ENCODE measurements at places on chromosomes 1 and 21.

DNA sequence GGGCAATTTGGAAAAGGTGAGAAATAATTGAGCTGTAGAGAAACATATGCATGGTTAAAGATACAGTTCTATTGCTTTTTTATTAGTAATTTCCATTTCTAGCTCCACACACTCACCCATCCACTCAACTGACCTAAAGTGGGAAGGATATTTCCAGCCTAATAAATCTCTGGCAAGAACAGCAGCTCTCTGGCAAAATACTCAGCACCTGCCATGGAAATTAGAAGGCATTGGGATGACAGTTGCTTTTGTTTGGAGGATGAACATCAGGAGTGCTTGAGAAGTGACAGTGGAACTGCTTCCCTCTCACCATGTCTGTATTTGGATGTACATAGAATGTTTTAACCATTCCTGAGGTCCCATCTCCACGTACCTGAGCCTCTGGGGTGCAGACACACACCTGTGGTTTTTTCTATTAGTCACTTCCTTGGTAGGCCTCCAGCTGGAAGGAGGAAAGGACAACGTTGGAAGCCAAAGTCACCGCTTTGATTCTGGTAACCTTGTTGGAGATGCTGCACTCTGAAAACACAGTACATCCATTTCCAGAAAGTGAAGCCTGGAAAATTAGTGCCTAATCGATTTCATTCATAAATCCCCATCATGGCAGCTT lies 62.3 kb upstream of the RUNX1 start:
- DNase-seq = no peak

- no peak for DNase-seq
Observed at GRCh38 chr1:24704411-24705259, 40.6 kb upstream of the CLIC4 start.

DNA sequence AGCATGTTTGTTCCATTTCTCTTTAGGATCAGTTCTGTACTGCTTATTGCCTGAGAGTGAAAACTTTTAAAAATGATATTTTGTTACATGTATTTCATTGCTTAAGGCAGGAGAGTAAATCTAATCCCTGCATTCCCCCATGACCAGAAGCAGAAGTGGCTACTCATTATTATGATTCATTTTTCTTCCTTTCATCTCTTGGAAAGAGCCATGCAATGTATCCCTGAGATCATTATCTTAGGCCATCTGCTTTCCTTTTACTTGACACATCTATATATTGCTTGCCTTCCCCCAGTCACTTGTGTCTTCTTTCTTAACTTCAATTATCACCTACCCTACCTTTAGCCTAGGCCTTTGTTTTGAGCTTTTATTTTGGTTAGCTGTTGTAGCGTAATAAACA lies 430.4 kb upstream of the CHRM3 start:
- DNase-seq = no peak

- DNase-seq = no peak
Observed at GRCh38 chr1:205719762-205720161, 30.2 kb downstream of the NUCKS1 start.

GRCh38 chr1:246768403-246769020 lies 44.3 kb downstream of the SCCPDH start:
- DNase-seq = no peak

DNA sequence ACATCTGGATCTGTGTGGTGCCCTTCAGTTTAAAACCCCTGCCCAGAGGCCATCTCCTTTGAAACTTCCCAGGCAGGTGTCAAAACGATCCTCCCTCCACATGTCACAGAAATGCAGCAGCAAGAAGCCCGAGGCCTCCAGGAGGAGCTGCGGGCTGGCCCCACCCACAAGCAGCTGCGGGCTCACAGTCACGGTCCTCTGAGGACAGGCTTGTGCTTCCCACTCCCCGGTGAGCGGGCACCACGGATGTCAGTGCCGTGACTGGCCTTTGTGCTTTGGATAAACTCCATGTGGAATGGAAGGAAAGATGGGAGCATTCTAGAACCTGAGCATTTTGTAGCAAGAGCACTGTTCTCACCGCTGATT lies 65.8 kb downstream of the SIK1 start:
- DNase-seq = no peak

DNA sequence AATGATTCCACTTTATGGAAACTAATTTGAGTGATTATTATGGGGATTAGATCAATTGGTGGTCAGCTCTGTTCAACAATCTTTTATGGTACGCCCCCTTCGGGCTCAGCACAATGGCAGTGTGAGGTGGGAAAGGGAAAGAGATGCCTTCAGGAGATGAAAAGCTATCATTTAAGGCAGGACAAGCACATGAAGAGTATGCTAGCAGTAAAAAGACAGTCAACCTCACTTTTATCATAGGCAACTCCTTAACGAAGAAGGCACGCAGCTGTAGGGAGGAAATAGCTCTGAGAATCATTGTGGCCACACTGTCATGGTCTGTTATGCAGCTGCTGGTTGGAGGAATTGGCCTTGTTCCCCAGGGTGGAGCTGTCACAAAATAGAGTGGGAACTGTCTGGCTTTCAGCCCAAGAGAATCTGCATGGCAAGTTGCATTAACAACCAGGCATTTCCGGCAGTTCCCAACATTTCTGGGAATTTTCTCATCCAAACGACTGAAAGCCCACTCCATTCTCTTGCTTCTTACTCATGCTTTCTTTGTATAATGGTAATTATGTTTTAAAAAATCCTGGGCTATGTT lies 54.4 kb upstream of the BCL10 start:
- no peak for DNase-seq

DNA sequence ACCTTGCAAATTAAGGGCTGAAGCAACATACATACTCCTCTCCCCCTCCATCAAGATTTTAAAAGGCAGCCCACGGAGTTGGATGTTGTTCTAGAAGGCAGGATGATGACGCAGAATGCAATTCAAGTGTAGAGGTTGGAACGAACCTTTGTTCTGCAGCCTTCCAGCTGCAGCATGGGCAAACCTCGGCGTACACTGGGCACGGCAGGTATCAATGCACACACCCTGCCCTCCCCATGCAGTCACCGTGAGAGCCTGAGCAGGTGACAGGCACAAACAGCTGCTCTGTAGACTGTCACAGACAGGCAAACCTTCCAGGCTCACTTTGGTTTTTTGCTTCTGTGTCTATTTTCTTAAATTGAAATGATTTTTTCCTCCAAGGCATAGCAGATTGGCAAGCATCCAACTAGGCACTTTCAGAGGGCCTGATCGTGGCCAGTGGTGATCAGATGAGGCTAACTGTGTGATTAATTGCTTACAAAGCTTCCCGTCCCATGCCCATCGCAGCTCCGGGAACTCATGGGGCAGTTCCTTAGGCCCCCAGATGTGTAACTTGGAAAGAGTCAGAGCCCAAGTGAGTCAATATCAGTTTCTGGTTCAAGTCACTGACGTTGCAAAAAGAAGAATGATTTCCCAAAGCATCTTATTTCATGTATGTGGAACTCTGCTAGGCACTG lies 82.3 kb downstream of the ITPKB start:
- DNase-seq = no peak

- no peak for DNase-seq
Observed at GRCh38 chr1:84634536-84635205, 55.6 kb downstream of the SSX2IP start.

DNA sequence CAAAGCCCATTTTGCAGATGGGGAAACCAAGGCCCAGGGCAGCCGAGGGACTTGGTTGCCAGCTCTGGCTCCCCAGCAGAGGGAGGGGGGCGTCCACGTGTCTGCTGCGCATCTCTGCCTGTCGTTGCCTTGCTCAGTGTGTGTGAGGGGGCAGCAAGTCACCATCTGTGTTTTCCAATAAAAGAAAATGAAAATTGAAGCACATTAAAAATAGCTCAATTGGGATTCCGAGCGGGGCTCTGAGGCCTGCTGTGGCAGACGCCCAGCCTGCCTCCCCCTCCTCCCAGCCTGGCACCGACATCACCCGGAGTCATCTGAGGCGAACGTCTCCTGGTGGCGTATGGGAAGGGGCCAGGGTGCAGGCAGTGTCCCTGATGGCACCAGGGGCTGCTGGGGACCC lies 51.2 kb downstream of the EPHB2 start:
- no peak for DNase-seq

DNA sequence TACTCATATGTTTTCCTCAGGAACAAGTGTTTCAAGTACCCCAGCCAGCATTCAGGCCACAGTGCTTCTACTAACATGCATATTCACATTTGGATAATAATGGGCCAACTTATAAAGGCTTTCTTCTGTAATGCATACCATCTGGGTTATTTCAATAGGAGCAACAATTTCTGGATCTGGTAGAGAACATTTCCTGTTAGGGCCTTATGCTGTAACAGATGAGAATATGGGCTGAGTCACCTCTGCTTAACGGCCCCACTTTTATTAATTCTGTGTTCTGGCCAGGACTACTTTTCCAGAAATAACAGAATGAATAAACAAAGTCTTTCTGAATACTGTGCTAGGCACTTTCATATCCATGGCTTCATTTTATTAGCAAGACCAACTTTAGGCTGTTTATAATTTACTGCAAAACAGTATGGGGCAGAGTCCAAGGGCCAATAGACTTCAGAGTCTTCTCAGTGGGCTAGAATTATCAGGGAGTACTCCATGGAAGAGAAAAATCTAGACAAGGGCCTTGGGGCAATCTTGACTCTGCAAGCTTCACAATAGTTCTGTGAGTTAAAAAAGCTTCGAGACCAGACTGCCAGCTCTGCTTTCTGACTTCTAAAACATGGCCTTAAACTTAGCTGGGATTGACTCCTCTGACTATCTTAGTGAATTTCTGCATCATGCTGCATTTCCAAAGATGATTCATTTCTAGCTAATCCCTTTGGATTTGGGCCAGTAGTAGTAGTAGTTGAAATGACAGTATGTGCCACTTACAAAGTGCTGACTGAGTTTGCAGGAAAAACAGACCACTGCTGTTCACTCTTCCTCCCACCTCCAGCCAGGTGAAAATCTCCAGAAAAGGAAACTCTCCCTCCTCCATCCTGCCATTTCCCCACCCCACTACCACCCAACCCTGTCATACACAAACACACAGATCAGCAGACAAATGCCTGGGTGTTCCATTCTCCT lies 8.2 kb upstream of the SSX2IP start:
- no peak for DNase-seq

DNA sequence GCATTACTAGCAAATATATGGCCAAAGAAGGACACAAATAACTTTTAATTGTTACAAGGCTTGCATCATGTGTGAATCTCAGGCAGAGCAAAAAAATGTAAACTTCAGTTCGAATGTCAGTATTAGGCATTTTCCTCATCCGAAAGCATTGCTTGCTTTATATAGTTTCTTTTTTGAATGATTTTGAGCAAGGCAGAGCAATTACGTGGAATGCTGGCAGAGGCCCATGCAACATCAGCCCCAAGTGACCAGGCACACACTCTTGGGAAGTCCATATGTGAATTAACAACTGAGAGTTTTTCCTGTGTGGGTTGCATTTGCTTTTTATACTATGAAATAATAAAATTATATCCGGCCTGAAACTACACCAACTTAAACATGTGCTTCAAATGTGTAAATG lies 274.8 kb downstream of the PTPRC start:
- no peak for DNase-seq

- DNase-seq = no peak
Observed at GRCh38 chr1:72281637-72282270, 585 bp downstream of the NEGR1 start.

- no peak for DNase-seq
Observed at GRCh38 chr1:234564035-234565029, 45.6 kb downstream of the IRF2BP2 start.

- no peak for DNase-seq
Observed at GRCh38 chr1:54460351-54460750, 54.2 kb upstream of the SSBP3 start.

GRCh38 chr1:26829184-26829911 lies 2.9 kb downstream of the ZDHHC18 start:
- DNase-seq = no peak

DNA sequence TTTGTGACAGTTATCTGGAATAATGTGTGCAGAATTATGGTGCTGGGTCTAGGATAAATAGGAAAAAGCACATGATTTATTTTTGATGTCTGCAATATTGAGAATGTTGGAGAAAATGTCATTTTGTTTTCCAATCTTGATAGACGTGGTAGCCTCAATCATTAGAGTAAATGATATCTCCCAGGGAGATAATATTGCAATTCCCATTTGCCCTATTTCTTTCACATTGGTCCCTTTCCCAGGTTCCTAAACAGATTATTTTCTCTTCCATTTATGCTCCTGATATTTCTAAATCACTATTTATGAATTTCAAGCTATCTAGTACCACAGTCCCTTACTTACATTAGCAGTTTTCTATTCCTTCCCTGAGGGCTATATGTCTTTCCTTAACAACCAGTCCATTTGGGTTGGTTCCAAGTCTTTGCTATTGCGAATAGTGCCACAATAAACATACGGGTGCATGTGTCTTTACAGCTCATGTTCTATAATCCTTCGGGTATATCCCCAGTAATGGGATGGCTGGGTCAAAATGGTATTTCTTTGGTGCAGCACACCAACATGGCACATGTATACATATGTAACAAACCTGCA lies 447.3 kb downstream of the PLA2G4A start:
- no peak for DNase-seq

GRCh38 chr21:43645136-43645891 lies 14.0 kb downstream of the HSF2BP start:
- DNase-seq = no peak

DNA sequence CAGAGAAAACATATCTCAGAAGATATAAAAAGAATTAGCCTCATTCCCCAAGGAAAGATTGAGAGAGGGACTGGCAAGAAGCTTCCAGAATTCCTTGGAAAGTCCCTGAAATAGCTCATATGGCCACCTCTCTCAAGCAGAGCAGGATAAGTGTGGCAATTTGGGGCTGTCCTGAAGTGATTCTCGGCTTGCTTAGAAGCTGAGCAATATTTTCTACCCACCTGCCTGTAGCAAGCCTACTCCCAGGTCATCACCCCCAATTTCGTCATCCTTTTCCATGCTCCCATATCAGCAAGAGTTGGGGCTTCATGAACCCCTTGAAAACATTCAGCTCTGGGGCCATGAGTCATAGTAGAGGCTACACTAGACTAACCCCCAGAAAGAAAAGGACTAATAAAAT lies 131.5 kb downstream of the PLPP3 start:
- DNase-seq = no peak

DNA sequence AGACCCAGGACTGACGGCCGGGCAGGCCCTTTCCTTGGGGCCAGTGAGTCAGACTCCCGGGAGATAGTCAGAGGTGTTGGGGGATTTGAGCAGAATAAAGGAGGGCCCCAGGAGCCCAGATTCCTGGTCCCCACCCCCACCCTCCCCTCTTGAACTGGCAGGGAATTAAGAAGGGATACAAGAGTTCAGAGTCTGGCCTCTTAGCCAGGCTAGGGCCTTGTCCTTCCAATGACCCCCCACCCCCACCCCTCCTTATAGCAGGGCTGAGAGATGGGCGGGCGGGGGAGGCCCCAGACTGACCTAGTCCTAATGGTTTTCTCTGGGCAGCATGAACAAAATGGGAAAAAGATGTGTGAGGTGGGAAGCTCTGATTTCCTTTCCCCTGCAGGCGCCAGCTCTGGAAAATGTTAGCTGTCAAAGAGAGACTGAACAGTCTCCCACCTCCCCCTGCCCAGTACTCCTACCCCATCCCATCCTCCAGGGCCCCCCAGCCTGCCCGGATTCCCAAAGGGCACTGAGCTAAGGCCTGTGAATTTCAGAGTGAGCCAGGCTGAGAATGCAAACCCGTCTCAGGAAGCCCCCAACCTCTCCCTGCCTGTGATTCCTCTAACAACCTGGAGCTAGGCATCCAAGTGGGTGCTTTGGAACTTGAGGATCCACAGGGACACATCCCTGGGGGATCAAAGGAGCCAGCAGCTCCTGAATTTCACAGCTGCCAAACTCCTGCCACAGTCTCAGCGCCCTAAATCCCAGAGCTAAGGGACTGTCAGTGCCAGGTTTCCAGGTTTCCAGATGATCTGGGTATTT lies 5.8 kb upstream of the CRABP2 start:
- DNase-seq = no peak

All from cardiac septum (tissue), 1 donor.